ENCODE measurements at places on chromosomes 6 and 20.
A peak's percentile ranks its signal among the peaks of the same experiment; 100 is the strongest.

GRCh38 chr6:52352239-52353018, 9.5 kb upstream of the PAQR8 start:
- DNase-seq: peak; percentile 31

DNA sequence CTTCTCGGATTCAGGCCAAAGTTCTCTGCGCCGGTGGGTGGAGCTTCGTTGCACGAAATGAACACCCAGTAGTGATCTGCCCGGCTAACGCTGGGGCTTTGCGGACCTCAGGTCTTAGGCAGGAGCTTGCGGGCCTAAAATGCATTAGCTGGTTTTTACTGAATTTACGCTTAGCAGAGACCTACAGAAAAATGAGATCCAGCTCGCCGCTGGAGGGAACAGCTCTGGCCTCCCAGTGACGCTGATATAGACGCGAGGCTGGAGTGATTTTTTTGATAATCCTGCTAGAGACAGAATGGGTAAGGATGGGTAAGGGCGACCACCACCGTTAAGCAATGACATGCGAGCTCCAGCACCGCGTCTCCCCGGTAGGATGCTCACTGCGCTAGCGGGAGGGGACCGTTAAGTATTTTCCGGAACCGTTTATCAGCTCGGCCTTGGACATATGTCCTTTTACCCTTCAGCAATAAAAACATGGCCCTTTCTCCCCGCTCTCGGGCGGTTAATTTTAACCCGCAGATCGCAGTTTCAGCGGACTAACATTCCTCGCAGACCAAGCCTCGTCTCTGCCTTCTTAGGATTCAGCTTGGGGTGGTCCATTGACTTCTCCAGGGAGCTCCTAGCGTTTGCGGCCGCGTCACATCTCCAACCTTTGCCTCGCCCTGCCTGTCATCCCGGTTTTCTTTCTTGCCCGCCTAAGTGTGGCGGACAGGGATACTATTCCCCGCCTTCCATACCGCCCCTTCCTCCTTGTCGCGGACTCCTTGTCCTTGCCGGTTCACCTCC, 109.3 kb downstream of the GPX5 start:
- no peak for DNase-seq

DNA sequence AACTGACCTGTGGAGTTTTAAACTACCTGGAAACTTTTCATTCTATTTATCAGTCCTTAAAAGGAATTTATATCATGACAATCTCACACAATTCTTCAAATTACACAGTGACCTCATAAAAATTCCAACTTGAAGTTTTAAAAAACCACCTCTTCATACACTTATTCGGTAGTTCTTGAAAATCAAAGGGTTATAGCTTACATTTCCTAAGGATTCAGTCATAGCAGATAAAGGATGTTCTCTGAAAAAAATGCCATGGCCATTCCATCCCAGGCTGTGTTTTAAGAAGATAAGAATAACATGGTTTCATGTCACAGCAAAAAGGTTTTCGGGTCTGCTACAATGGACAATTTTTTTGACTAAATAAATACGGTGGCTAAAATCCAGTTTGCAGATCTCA, 41.2 kb downstream of the GOPC start:
- DNase-seq: no peak

DNA sequence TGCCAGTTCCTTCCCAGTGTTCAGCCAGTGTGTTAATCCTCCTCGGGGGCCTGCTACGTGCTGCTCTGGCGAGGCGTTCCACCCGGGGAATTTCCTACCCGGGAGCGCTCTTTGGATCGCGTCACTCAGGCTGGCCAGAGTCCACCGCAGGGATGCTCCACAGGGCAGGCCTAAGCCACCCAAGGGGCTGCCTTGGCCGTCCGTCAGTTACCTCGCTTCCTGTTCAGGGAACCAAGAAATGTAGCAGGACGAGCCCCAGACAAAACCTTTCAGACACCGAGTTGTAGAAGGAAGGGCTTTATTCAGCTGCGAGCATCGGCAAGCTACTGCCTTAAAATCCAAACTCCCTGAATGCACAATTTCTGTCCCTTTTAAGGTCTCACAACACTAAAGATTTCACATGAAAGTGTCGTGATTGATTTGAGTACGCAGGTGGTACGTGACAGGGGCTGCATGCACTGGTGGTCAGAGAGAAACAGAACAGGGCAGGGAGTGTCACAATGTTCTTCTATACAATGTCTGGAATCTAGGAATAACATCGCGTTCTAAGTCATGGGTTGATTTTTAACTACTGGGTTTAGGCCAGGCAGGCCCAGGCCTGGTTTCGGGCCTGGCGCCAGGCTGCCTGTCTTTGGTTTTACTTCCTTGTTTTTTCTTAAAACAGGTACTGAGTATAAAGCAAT, 15.7 kb upstream of the POU5F1 start:
- DNase-seq: peak; percentile 65

- DNase-seq: no peak
Observed at GRCh38 chr20:47788741-47789080, 3.4 kb upstream of the SULF2 start.

DNA sequence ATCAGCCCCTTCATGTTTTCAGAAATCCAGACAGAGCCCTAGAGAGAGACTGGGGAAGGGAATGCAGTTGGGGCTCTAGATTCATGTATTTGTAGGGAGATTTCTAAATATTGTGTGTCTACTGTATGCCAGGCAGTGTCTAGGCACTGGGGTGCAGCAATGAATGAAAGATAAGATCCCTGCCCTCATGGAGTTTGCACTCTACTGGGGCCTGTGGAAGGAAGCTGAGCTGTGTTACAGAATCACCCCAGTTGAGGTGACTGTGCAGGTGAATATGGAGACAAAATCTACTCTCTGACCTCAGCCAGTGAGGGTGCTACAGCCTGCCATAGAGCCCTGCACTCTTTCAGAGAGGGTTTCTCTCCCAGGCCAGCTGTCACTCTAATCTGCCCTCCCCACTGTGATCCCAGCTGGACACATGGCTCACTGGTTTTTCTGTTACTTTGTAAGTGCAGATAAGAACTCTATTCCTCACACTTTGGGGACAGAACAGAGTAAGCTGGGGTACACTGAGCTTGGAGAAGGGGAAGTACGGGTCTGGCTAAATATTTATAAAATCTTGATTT, 69.2 kb upstream of the E2F3 start:
- no peak for DNase-seq

- DNase-seq: peak; percentile 28
Observed at GRCh38 chr6:163634211-163635171, 220.0 kb downstream of the QKI start.
